Fibroblast of lung (primary cell): ENCODE measurements at places on chromosomes 12 and 14.
A peak's percentile ranks its signal among the peaks of the same experiment; 100 is the strongest.

GRCh38 chr12:25320123-25321006 lies 69.6 kb upstream of the KRAS start:
- H3K36me3 ChIP-seq: no peaks in the 10 kb centered on the region
- H3K4me1 ChIP-seq: no peaks in the 10 kb centered on the region
- no peak for DNase-seq
- no peak overlapping the region for H3K27ac ChIP-seq

DNA sequence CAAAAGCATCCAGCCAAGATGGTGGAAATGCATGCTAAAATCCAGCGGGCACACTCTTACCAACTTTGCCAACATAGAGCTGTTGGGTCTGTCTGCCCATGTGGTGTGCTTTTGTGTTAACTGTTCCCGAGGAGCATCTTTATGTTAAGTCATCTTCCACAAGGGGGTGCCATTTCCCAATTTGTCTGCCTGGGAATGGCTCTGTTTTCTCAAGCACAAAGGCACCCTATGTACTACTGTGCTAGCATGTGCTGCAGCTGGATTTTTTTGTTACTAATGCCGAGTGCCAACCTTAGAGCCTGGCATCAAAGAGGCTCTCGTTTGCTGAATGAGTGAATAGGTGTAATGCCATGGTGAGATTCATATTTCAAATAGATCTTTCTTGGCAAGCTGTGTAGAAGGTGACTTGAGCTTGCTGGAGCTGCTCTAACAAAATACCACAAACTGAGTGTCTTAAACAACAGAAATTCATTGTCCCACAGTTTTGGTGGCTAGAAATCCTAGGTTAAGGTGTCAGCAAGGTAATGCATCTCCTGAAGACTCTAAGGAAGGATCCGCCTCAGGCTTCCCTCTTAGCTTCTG lies 74.3 kb downstream of the TRHDE start:
- no peaks in the 10 kb centered on the region for H3K27me3 ChIP-seq
- H3K36me3 ChIP-seq: no peaks in the 10 kb centered on the region
- H3K4me3 ChIP-seq: no peak overlapping the region

- no peaks in the 10 kb centered on the region for H3K27me3 ChIP-seq
- no peaks in the 10 kb centered on the region for H3K4me1 ChIP-seq
- H3K4me3 ChIP-seq: no peak overlapping the region
- no peak for DNase-seq
- H3K36me3 ChIP-seq: no peaks in the 10 kb centered on the region
- H3K27ac ChIP-seq: no peak overlapping the region
These were observed 589.3 kb downstream of the SOX5 start for GRCh38 chr12:23359975-23360701.

DNA sequence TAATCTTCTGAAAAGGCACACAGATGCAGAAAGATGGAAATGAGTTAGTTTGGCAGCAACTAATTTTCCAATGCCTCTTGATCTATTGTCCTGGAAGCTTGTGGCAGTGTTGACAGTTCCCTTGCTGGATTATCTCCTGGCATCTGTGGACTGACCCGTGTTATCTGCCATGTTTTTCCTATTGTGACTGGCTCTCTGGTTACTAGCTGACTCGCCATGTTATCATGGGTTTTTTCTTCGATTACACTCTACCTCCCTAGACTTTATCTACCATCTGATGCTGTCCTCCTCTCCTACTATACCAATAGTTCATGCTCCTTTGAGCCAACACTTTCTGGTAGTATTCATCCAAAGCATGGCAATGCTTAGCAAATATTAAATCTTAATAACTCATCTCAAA lies 63.3 kb upstream of the FLRT2 start:
- no peaks in the 10 kb centered on the region for H3K36me3 ChIP-seq
- H3K27me3 ChIP-seq: no peaks in the 10 kb centered on the region
- peaks cover under 1% of the 10 kb centered on the region for H3K4me1 ChIP-seq
- DNase-seq: peak; percentile 12
- H3K27ac ChIP-seq: no peak overlapping the region

DNA sequence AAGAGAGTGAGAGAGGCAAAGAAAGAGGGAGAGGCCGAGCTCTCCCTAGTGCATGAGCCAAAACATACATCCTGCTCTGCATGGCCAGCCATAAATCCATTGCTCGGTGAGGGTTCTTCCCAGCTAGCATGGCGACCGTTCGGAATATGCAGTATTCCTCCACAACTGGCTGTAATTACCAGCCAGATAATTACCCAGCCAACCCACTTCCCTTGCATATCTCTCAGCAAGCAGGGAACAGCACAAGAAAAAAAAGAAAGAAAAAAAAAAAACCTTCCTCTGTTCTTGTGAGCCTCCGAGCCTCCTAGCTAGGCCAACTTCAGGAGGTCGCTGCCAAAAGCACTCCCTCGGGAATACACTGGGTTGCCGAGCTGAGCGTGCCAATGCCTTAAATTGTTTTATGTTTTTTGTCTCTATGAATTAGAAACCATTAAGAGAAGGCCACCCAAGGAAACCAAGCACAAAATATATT lies 567.9 kb downstream of the MED13L start:
- no peaks in the 10 kb centered on the region for H3K36me3 ChIP-seq
- no peak overlapping the region for H3K27ac ChIP-seq
- H3K27me3 ChIP-seq: no peaks in the 10 kb centered on the region
- H3K4me1 ChIP-seq: no peaks in the 10 kb centered on the region
- no peak for DNase-seq
- no peak overlapping the region for H3K4me3 ChIP-seq

DNA sequence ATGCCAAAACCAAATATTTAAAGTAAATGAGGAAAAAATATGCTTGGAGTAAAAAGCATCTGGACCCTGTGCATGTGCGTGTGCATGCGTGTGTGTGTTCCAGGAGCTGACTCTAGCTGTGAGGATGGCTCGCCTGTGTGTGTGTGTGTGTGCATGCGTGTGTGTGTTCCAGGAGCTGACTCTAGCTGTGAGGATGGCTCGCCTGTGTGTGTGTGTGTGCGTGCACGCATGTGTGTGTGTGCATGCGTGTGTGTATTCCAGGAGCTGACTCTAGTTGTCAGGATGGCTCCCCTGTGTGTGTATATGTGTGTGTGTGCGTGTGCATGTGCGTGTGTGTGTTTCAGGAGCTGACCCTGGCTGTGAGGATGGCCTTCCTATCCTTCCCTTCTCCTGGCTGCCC lies 357.7 kb downstream of the CACNA1C start:
- DNase-seq: no peak
- no peak overlapping the region for H3K4me3 ChIP-seq
- no peaks in the 10 kb centered on the region for H3K36me3 ChIP-seq
- H3K4me1 ChIP-seq: no peaks in the 10 kb centered on the region
- H3K27me3 ChIP-seq: no peaks in the 10 kb centered on the region
- no peak overlapping the region for H3K27ac ChIP-seq

DNA sequence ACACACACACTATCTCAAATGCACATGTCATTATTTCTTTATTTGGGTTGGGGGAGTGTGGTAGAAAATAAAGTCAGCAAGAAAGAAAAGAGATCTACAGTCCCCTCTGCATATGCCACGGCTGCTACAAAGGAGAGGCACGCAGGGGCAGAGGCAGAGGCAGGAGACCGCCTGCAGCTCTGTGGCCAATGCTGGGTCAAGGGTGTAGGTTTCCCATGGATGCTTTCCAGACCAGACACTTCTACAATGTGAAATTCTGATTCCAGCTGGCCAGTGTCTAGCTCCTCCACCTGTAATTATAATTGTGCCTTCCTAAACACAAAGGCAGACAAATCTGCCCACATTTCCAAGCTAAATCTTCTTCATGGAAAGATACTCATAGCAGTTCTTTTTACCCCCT lies 19.2 kb downstream of the VPS37B start:
- DNase-seq: peak; percentile 57
- no peak overlapping the region for H3K4me3 ChIP-seq
- H3K36me3 ChIP-seq: no peaks in the 10 kb centered on the region
- peaks cover 19% of the 10 kb centered on the region for H3K4me1 ChIP-seq

GRCh38 chr12:3603576-3603975 lies 112.6 kb downstream of the PRMT8 start:
- no peaks in the 10 kb centered on the region for H3K36me3 ChIP-seq
- no peak overlapping the region for H3K4me3 ChIP-seq
- no peak overlapping the region for H3K27ac ChIP-seq
- H3K4me1 ChIP-seq: no peaks in the 10 kb centered on the region

GRCh38 chr14:104864267-104865080 lies 594 bp upstream of the CEP170B start:
- peaks cover 17% of the 10 kb centered on the region for H3K27me3 ChIP-seq
- no peak for DNase-seq
- H3K4me1 ChIP-seq: peaks cover 4% of the 10 kb centered on the region
- H3K36me3 ChIP-seq: peaks cover 2% of the 10 kb centered on the region

GRCh38 chr14:31703056-31703455 lies 141.9 kb downstream of the NUBPL start:
- H3K4me1 ChIP-seq: no peaks in the 10 kb centered on the region
- no peaks in the 10 kb centered on the region for H3K36me3 ChIP-seq
- no peak overlapping the region for H3K27ac ChIP-seq
- no peak for DNase-seq

DNA sequence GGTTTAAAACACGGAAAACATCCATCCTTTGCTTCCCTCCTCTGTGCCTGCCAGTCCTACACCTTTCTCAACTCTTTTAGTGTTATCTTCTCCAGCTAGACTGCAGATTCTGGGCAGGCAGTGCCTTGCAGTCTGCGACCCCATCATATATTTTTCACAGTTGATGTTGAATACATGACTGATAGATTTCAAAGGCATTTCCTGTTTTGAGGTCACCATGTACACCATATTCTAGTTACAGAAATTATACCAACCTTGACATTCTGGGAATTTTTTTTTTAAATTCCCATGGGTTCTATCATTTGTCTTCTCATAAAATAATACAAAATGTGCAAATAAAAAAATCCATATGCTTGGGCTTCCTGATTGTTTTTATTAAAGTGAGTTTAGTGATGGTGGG lies 16.6 kb downstream of the SOCS2 start:
- H3K27me3 ChIP-seq: no peaks in the 10 kb centered on the region
- no peaks in the 10 kb centered on the region for H3K36me3 ChIP-seq
- H3K27ac ChIP-seq: no peak overlapping the region
- peaks cover 2% of the 10 kb centered on the region for H3K4me1 ChIP-seq

GRCh38 chr12:122871851-122872780 lies 23.8 kb downstream of the VPS37B start:
- H3K36me3 ChIP-seq: peaks cover 16% of the 10 kb centered on the region
- peak; percentile 86 for DNase-seq
- H3K4me3 ChIP-seq: peak overlapping the region; percentile 40
- no peaks in the 10 kb centered on the region for H3K27me3 ChIP-seq

- no peaks in the 10 kb centered on the region for H3K36me3 ChIP-seq
- no peaks in the 10 kb centered on the region for H3K27me3 ChIP-seq
- H3K4me1 ChIP-seq: no peaks in the 10 kb centered on the region
- H3K4me3 ChIP-seq: no peak overlapping the region
- DNase-seq: no peak
These were observed 1.3 kb downstream of the CLEC7A start for GRCh38 chr12:10128687-10129086.

GRCh38 chr12:109093022-109093918 lies at the start of gene ALKBH2:
ALKBH2 (minus strand) TSS chr12:109093472; CDS start chr12:109092786, 686 bp downstream.
- no peaks in the 10 kb centered on the region for H3K27me3 ChIP-seq
- H3K4me3 ChIP-seq: peak within 1 kb of the TSS; percentile 86
- peak within 1 kb of the TSS; percentile 74 for H3K27ac ChIP-seq
- H3K36me3 ChIP-seq: peaks cover 1% of the 10 kb centered on the region
- H3K4me1 ChIP-seq: peaks cover 6% of the 10 kb centered on the region
